ENCODE measurements at places on chromosomes 12 and 14.

- ATAC-seq, result no peak
These were observed 166.4 kb downstream of the STXBP6 start for GRCh38 chr14:24883576-24883975.

DNA sequence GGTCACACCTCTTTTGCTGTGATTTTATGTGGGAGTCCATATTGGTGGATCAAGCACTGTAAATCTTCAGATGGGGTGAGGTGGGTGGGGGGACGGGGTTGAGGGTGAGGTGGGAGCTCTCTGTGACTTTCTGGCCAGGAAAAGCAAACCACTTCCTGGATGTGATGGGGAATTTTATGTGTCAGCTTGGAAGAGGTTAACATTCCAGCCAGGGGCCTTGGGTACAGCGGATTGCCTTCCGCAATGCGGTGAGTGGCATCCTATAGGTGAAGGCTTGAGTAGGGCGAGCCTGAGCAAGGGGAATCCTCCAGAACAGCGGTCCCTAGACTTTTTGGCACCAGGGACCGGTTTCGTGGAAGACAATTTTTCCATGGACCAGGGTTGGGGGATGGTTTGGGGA lies 36.2 kb downstream of the DLK1 start:
- no peak for ATAC-seq

GRCh38 chr12:51636986-51637385 lies 46.0 kb downstream of the SCN8A start:
- no peak for ATAC-seq

DNA sequence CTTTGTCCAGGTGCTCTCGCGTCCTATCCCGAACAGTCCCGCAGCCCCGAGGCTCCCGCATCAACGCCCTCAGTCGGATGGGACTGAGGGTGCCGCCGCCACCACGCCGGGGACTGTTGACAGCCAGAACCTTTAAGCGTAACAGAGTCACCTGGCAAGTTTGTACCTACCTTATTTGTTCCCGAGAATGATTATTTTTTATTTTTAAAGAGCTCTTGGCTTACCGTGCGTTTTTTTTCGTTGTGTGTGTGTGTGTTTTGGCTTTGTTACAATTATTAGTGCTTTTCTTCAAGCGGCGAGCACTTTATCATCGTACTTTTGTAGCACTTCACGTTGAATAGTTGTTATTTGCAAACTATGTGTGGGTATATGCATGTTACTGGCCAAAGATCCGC lies 463 bp downstream of the COA8 start:
- no peak for ATAC-seq

- ATAC-seq, result no peak
These were observed 32.5 kb downstream of the VWF start for GRCh38 chr12:6091786-6092566.

DNA sequence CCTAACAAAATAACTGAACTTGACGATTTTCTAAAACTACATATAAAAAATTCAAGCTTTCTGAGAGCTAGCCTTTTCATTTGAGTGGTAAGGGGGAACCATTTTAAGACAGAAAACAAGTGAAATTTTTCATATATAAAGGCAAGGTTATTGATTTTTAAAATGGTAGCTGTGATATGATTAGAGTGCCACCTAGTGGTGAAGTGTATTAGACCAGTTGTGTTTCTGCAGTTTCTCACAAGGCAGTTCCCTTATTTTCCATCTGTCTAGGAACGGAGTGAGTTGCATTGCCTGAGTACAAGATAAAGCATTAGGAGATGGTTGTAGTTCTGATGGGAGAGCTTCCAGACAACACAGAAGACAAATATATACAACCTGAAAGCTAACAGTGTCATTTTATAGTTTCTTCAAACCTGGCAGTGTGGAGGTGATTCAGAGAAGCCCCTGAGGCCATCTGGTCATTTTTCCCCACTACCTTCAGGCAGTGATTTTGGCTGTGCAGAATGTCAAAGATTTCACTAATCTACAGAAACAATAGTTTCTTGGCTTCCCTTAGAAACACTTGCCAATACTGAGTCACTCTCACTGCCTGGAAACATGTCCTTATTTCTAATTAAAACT lies 180.8 kb downstream of the C12orf50 start:
- ATAC-seq, result no peak

DNA sequence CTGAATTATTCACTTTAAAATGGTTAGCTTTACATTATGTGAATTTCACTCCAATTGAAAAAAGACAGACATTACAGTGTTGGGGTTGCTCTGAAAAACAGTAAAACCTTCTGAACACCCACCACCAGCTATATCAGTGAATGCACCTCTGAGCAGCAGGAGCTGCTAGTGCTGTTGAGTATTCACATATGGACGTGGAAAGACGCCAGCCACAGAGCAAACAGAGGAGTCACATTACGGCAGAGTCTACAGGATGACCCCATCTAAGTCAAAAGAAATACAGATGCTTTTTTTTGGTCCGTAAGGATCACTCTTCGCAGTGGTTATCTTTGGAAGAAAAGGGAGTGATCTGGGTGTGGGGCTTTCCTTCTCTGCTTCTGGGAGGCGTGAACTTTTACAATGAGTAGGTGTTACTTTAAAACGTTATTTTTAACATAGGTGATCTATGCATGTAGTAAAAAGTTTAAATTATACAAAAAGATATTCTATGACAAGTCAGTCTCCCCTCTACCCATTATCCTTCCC lies 4.5 kb downstream of the HVCN1 start:
- no peak for ATAC-seq
